ENCODE measurements at places on chromosomes 4 and X.

- no peak for DNase-seq
These were observed 17.3 kb upstream of the RBM41 start for GRCh38 chrX:107135965-107136307.

DNA sequence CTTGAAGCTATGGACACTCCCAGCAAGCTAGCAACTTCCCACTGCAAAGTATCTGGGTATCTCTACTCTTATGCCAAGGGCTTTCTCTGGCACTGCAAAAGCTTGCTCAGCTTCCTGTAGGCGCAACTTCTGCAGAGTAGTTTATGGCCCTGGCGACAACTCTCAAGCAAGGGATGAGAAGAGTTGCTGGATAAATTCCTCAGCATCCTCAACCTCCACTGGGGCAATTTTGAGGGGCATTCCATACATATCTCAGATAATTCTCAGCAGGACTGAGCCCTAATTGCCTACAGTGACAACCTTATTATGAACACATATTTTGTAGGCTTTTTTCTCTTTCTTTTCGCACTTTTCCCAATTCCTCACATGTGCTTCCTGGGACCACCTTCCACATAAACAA is 31.2 kb upstream of the TAB3 start:
- no peak for DNase-seq

DNA sequence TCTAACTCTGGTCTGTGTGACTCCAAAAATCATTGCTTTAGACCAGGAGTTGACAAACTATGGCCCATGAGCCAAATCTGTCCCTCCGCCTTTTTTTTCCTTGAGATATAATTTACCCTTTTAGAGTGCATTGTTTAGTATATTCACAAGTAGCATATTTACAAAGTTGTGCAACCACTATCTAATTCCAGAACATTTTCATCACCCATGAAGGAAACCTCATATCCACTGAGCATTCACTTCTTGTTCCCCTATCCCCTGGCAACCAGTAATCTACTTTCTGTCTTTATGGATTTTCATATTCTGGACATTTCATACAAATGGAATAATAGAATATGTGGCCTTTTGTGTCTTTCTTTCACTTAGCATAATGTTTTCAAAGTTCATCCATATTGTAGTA is 67.4 kb upstream of the CITED1 start:
- DNase-seq, result no peak

- no peak for DNase-seq
These were observed 34.6 kb downstream of the ATXN3L start for GRCh38 chrX:13285229-13285628.

DNA sequence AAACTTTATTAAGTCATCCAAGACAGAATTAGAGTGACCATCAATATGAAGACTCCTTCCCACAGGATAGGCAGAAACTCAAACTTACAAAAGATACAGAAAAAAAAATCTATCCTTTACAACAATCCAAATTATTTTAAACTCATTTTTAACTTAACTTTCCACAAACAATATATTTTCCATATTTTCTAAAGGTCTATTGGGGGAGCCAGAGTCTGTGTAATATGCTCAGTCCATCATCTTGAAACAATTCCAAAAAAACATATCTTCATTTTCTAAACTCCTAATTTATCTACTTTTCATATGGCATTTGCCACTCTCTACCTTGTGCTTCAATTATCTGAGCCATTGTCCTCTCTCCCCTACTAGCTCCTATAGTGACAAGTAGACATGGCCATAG is 378.1 kb downstream of the PDGFC start:
- no peak for DNase-seq

GRCh38 chrX:53435997-53436396 is 1.8 kb upstream of the HSD17B10 start:
- DNase-seq, result no peak

DNA sequence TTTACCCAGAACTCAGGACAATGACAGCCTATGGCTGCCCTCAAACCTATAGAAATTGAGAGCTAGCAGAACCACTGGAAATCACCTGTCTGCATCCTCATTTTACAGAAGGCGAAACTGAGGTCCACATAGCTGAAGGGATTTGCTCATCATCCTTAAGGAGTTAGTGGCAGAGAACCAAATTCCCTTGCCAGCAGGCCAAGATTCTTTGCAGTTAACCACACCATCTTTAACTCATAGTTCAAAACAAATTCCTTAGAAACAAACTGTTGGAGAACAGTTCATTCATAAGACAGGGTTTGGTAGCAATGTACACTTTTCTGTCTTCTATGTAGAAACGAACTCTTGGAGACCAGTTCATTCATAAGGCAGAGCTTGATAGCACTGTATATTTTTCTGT is 37.9 kb upstream of the RAP2C start:
- no peak for DNase-seq

GRCh38 chrX:48676106-48676892 is 7.3 kb upstream of the WAS start:
- peak; percentile 25 for DNase-seq

- DNase-seq, result no peak
These were observed 169.7 kb downstream of the FRMPD4 start for GRCh38 chrX:12307961-12308360.

GRCh38 chrX:153816831-153817690 is 13.3 kb downstream of the PDZD4 start:
- DNase-seq, result no peak

GRCh38 chr4:53019485-53020382 is 157.6 kb downstream of the RASL11B start:
- DNase-seq, result no peak

DNA sequence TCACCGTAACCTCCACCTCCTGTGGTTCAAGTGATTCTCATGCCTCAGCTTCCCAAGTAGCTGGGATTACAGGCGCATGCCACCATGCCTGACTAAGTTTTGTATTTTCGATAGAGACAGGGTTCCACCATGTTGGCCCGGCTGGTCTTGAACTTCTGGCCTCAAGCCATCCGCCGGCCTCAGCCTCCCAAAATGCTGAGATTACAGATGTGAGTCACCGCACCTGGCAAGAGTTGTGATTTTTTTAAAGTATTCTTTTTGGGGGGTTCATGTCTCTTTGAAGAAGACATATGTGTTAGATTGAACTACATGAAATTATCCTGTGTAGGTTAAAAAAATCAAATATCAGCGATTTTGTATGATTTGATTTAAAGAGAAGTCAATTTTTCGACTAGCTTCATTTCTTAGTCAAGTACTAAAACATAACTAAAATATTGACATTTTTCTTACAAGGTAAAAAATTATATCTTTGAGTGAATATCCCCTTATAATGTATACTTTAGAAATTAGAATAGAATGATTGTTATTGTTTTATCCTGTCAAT is 60.3 kb upstream of the ANTXR2 start:
- no peak for DNase-seq

- no peak for DNase-seq
These were observed 144.9 kb downstream of the FNIP2 start for GRCh38 chr4:158913766-158914165.

DNA sequence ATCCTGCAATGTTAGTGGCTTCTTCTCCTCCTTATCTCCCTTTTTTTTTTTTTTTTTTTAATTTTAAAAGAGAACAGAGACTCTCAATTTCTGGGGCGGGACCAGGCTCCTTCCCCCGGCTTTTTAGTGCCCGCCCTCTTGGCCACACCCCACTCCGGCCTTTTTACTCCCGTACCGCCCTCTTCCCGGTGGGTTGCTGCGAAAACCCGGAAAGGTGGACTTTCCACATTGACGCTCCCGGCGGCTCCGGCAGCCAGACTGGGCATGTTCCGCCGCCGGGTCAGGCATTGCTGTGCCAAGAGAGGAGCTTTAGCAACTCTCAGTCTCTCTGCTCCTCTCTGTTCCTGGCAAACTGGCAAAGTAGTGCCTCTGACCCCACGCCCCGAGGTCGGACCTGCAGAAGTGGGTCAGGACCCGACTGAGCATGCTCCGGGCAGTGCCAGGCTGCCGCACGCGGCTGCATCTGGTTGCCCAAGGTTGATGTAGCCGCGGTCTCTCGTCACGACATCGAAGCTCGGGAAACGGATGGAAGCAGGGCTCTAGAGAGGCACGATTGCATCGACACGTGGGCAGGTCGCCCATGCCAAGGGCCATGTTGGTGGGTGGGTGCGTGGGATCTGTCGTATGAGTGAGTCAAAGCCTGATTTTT is 1.1 kb upstream of the MFAP3L start:
- DNase-seq, result peak; percentile 87

GRCh38 chr4:101981756-101982155 is 191.2 kb downstream of the BANK1 start:
- DNase-seq, result no peak

DNA sequence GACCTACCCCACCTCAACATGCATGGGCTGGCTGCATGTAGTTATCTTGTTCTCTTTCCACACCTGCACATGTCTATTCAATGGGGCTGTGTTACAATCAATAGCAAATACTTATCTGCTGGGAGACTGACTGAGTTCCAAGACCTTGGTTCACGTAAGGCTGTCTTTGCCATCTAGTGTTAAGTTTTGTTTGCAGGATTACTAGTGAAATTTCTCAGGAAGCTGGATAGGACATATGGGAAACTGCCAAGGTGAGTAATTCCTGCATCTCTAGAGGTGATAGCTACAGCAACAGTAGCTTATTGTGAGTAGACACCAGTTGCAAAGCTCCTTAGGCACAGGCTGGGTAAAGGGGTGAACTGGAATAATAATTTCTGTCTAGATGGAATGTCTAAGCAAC is 177.5 kb downstream of the ENOX2 start:
- no peak for DNase-seq

GRCh38 chrX:20235755-20236154 is 31.0 kb downstream of the RPS6KA3 start:
- DNase-seq, result no peak

DNA sequence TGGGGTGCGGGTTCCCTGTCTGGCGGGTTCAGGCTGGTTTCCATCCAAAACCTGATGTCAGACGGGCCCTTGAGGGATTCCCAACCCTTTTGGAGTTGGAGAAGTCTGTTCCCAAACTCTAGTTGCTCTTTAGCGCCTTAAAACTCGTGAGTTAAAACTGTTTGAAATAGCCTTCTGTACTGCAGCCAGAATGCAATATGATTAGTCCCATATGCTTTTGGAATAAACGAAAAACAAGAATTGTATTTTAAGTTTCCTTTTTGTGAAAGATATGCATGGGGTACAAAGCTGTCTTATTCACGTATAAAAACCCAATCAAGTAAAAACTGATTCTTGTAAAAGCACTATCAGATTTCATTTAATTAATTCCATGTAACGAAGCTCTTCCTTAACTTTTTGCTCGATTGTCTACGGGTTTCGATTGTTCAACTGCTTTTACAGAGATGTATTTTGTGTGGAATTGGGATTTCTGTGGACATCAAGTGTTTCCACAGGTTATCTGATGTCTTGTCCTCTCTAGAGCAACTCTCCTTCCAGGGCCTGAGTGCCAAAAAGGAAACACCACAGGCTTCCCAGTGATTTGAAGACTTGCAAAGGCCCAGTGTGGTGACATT is 49.5 kb downstream of the CLDN34 start:
- DNase-seq, result no peak

GRCh38 chr4:108205859-108206258 is 37.1 kb upstream of the LEF1 start:
- DNase-seq, result no peak

- DNase-seq, result no peak
These were observed 288.8 kb downstream of the HS3ST1 start for GRCh38 chr4:11139871-11140270.

DNA sequence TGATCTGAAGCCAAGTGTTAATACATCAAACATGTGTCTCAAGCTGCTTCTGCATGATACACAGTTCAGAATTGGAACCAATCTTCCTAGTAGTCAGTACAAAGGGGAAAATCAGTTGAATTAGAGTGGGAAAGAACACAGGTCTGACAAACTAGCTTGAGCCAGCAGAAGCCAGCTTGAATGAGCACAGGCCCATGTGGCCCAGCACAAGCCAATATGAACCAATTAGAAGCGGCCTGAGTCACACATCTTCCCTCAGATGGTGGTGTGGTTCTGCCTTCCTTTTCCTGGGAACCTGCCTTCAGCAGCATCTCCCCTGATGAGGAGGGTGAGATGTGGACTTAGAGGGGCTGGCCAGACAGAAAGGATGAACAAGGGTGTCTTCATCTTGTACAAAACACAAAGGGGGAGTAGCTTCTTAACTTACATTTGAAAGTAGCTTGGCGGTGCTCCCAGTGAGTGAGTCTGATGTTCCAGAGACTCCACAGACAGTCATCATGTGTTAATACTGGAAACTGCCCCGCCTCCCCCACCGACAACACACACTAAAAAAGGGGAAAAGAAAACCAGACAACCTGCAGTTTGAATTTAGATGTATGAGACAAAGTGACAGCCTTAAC is 72.0 kb downstream of the FRMPD4 start:
- no peak for DNase-seq

DNA sequence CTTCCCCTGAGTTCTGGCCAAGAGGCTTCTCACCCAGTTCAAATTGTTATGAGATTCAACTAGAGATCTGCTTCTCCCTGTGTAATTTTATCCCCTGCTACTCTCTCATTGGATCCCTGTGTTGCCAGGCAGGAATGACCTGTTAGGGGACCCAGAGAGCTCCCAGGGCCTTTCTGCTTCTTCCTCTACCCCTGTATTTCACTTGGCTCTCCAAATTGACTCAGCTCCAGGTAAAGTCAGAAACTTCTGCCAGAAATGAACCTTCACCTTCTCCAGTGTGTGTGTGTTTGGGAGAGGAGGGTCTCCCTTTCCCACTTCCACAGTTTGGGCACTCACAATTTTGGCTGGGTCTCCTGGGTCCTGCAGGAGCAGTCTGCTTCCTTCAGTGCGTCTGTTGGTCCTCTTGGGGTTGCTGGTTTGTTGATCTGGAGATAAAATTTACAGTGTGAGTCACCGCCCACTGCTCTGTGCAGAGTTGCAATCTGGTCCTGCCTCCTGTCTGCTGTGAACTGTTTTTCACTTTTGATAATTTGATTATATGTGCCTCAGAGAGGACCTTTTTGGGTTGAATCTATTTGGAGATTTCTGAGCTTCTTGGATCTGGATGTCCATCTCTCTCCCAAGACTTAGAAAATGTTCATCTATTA is 112.4 kb upstream of the EDA2R start:
- no peak for DNase-seq
